Sigmoid colon (tissue), 7 donors: ENCODE measurements at places on chromosomes 5 and 9. TPM values are rescaled to one million over a fixed set of nuclear protein-coding genes. Genes with fewer than 3 reads are reported as not detected.

The FRMPD1 gene
- 0.16 TPM for total RNA-seq

The C9orf50 gene
- not detected for total RNA-seq

The NIM1K gene
- total RNA-seq = 3.6 TPM

The IRX4 gene
- total RNA-seq = not detected

The ACSL6 gene
- total RNA-seq = 0.54 TPM

The PCDHB4 gene
- total RNA-seq = 3.9 TPM

The RPL35 gene
- 3,668 TPM for total RNA-seq

The C5orf58 gene
- not detected for total RNA-seq

The WHRN gene
- total RNA-seq = 4.6 TPM

The FBLL1 gene
- total RNA-seq = not detected

The FOXE1 gene
- not detected for total RNA-seq

The IFNA2 gene
- not detected for total RNA-seq

The SLC36A3 gene
- total RNA-seq = not detected

The C9orf152 gene
- total RNA-seq = not detected

The LMX1B gene
- 0.14 TPM for total RNA-seq

The SLC1A1 gene
- 4.3 TPM for total RNA-seq

The SH3RF2 gene
- 0.66 TPM for total RNA-seq

The PTGS1 gene
- 147 TPM for total RNA-seq

The PRR7 gene
- total RNA-seq = 0.82 TPM

The MCTP1 gene
- 12.5 TPM for total RNA-seq

The SLC34A3 gene
- not detected for total RNA-seq

The FAM240B gene
- total RNA-seq = not detected

The WDR38 gene
- total RNA-seq = not detected

The GMCL2 gene
- total RNA-seq = not detected

The DAPK1 gene
- 92.5 TPM for total RNA-seq

The SUSD1 gene
- 4.7 TPM for total RNA-seq

The CCDC192 gene
- 0.36 TPM for total RNA-seq

The KCTD16 gene
- 0.71 TPM for total RNA-seq

The NUDT2 gene
- total RNA-seq = 45.3 TPM

The IFNA13 gene
- total RNA-seq = not detected

The FOXB2 gene
- not detected for total RNA-seq

The ARRDC1 gene
- total RNA-seq = 25.3 TPM

The TLX3 gene
- not detected for total RNA-seq

The LHX3 gene
- not detected for total RNA-seq

The PCDHA4 gene
- total RNA-seq = 1.1 TPM

The OTP gene
- total RNA-seq = not detected

The IFNA21 gene
- not detected for total RNA-seq

The MYMK gene
- not detected for total RNA-seq

The PCDHGA11 gene
- 9.5 TPM for total RNA-seq

The ADGRV1 gene
- total RNA-seq = 1.1 TPM

The PCDHB9 gene
- 2.1 TPM for total RNA-seq

The CDC23 gene
- total RNA-seq = 19.3 TPM

The NRARP gene
- not detected for total RNA-seq

The ADRB2 gene
- 2.0 TPM for total RNA-seq

The RETREG1 gene
- 14.6 TPM for total RNA-seq

The CDC25C gene
- not detected for total RNA-seq

The RASGEF1C gene
- total RNA-seq = 1.1 TPM
